Left cardiac atrium (tissue), 4 donors: ENCODE measurements at places on chromosomes 2 and 18. TPM values are rescaled to one million over a fixed set of nuclear protein-coding genes. Genes with fewer than 3 reads are reported as not detected.

Gene CTNNA2
- not detected for total RNA-seq

Gene ABCG5
- total RNA-seq = not detected

Gene DLGAP1
- total RNA-seq = 0.29 TPM

Gene PTPRM
- 51.4 TPM for total RNA-seq

Gene PTPN18
- 28.0 TPM for total RNA-seq

Gene UCN
- 1.2 TPM for total RNA-seq

Gene IL1RL1
- total RNA-seq = 1.8 TPM

Gene POMC
- 10.6 TPM for total RNA-seq

Gene MDH1B
- total RNA-seq = 0.50 TPM

Gene HNRNPLL
- total RNA-seq = 28.3 TPM

Gene LRRTM1
- 0.41 TPM for total RNA-seq

Gene CSRNP3
- 4.7 TPM for total RNA-seq

Gene KLHL29
- total RNA-seq = 3.3 TPM

Gene TNFAIP6
- 7.6 TPM for total RNA-seq

Gene TCF7L1
- 17.1 TPM for total RNA-seq

Gene PRPF40A
- total RNA-seq = 51.1 TPM

Gene ST6GAL2
- 1.7 TPM for total RNA-seq

Gene TRMT61B
- total RNA-seq = 14.3 TPM

Gene PFN4
- total RNA-seq = 1.1 TPM

Gene EML4
- 12.4 TPM for total RNA-seq

Gene COL3A1
- total RNA-seq = 305 TPM

Gene MSTN
- total RNA-seq = 0.10 TPM

Gene CYTIP
- 5.1 TPM for total RNA-seq

Gene POLE4
- total RNA-seq = 42.7 TPM

Gene CNTNAP5
- not detected for total RNA-seq

Gene RTKN
- 18.7 TPM for total RNA-seq

Gene NEU2
- total RNA-seq = not detected

Gene SERPINB10
- not detected for total RNA-seq

Gene RGPD4
- total RNA-seq = 0.06 TPM

Gene CTDP1
- 11.7 TPM for total RNA-seq

Gene SULT1C4
- total RNA-seq = 4.5 TPM

Gene VIL1
- total RNA-seq = not detected

Gene APCDD1
- total RNA-seq = 48.3 TPM

Gene NTSR2
- total RNA-seq = not detected

Gene SH3RF3
- 8.8 TPM for total RNA-seq

Gene HOXD11
- total RNA-seq = not detected

Gene EVX2
- not detected for total RNA-seq

Gene D2HGDH
- 14.6 TPM for total RNA-seq

Gene TMEM163
- 11.6 TPM for total RNA-seq

Gene TMEM178A
- total RNA-seq = 5.4 TPM

Gene DCDC2C
- total RNA-seq = not detected

Gene DSEL
- 6.1 TPM for total RNA-seq

Gene CROCC2
- total RNA-seq = not detected

Gene PSTPIP2
- 3.2 TPM for total RNA-seq

Gene HOXD10
- not detected for total RNA-seq

Gene EMX1
- not detected for total RNA-seq

Gene CD8B2
- total RNA-seq = not detected
